ENCODE measurements at places on chromosomes 5 and 9.

DNA sequence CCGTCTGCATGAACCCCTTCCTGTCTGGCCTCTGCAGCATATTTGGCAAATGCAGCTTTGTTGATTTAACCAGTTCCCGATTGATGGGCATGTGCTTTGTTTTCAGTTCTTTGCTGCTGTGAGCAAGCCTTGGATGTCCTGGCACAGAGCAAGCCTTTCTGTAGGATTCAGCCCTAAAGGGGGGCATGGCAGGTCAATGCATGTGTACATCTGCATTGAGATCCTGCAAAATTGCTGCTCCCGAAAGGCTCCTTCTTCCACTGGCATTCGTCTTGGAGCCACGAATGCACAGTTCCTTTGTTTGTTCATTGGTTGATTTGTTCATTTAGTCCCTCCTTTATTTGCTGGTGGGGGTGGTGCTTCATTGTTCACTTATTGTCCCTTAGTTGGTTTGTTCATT lies 34.8 kb downstream of the COL5A1 start:
- DNase-seq: no peak

DNA sequence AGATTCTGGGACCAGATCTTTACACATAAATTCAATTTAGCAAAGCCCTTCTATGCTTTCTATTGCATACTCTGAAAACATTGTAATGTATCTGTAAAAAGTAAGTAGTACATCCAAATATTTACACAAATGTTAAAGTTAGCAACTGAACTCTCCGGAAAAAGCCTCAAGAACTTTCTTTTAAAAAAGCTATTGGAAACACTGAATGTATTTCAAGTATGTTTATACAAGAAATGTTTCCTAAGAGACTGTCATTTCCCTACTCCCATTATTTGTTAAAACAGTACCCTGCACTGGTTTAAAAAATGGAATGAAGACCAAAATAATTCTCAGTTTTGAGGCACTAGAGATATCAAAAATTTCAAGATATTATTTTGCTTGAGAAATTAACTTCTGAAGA lies 44.8 kb upstream of the TRIM36 start:
- DNase-seq: no peak

DNA sequence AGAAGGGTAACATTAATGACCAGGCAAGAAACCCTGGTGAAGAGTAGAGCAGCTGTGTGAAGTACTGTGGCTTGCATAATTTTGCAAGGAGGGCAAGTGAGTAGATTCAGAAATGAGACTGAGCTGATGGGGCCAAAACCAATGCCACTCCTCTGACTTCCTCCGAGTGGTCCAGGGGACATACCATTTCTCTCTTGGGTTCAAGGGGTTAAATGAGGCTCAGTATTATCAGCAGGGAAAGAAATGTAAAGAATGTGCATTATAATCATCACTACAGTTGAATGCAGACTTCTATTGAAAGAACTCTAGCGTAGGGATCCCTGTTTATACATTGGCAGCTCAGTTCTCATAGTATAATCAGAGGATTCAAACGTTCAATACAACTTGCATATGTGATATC lies 9.9 kb downstream of the POLR3G start:
- DNase-seq: no peak

DNA sequence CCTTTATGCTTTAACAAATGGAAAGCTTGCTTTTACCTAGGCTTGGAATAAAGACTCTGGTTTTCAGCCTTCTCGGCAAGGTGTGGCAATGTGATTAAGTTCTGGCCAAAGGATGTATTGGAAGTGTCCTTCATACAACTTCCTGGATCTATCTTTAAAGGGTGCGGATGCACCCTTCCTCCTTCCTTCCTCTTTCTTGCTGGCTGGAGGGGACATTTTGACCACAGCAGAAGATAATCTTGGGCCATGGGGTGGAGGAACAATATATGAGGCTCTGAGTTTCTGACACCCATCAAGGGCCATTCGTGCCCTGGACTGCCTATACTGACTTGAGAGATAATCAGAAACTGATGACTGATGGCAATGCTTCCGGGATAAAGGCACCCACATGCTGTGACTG lies 145.7 kb downstream of the ACER2 start:
- DNase-seq: no peak

- no peak for DNase-seq
Observed at GRCh38 chr9:89249001-89249400, 62.0 kb upstream of the CKS2 start.

DNA sequence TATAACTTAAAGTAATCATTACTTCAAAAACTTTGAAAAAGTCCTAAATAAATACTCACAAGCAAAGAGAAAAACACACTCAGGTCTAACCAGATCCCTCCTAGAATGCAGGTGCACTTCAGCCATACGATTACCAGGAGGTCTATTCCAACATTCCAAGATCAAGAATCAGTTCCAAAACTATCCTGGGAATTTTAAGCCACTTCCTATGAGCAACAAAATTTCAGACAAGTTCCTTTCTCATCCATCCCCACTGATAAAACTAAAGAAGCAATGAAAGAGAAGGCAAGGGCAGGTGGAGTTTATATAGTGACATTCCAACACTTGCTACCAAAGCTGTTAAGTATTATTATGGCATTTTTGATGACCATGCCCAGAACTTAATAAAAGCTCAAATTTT lies 29.6 kb downstream of the MLLT3 start:
- DNase-seq: no peak

DNA sequence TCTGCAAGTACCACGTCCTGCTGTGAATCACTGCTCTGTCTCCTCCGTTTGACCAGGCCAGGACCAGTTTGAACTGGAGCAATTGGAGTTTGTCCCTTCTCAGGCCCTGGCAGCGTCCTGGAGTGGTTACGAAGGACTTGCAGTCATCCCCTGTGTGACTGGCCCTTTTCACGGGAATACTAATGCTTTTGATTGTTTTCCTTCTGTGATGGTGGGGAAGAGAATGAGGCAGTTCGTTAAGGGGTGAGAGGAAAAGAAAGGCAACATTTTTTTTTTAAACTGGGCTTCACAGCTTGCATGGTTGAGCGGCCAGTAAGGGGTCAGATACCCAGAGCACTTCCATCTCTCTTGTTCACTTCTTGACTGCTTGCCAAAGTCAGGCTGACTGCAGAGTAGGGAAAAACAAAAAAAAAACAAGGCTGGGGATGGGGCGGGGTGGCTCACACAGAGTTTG lies 153.5 kb upstream of the STK32A start:
- DNase-seq: no peak
